Stimulated activated CD8-positive, alpha-beta memory T cell treated with anti-CD3 and anti-CD28 coated beads, Interleukin-7, amount 100 ng/mL, for 24 hours (primary cell): ENCODE measurements at places on chromosomes 12 and 14.

DNA sequence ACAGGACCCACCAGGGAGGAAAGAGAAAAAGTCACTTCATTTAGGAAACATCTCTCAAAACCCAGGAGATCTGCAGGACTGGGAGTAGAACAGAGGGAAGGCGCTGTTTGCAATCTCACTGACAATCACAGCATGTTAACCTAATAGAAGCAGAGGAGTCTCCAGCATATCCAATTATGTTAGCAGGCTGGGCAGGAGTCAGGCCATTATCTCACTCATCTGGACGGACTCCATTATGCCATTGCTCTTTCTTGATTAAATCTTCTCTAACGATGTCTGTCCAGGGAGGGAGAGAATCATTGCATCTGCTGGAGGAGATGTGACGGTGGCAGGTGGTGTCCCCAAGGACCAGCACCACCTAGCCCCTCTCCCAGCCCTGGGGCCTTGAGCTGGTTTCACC lies 203.8 kb upstream of the SFSWAP start:
- no peak for DNase-seq

GRCh38 chr14:61033054-61033453 lies 52.0 kb downstream of the SLC38A6 start:
- no peak for DNase-seq

- DNase-seq = no peak
These were observed 11.6 kb upstream of the FOXN3 start for GRCh38 chr14:89428546-89429198.

GRCh38 chr14:51014086-51014485 lies 69.8 kb upstream of the PYGL start:
- DNase-seq = no peak

- DNase-seq = no peak
These were observed 47.9 kb downstream of the CDK17 start for GRCh38 chr12:96352161-96352835.

- DNase-seq = no peak
These were observed 837.0 kb downstream of the GALC start for GRCh38 chr14:87155856-87156488.

DNA sequence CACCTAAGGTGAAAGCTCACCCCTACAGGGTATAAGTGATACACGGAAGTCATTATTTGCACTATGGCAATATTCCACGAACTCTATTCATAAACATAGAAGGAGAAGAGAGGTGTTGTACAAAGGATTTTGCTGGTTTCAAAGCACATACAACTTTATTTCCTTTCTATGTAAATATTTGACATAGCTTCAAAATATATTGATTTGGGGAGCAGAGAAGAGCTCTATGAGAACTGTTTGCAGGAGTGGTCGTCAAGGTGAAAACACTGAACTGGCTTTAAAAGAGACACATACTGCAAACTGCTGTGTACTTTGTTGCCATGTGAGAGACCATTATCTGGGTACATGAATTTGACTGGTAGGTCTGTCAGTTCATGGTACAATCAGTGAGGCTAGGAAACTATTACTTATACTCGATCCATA lies 16.7 kb downstream of the CNIH1 start:
- no peak for DNase-seq

GRCh38 chr12:3718100-3718499 lies 34.8 kb downstream of the CRACR2A start:
- DNase-seq = no peak

DNA sequence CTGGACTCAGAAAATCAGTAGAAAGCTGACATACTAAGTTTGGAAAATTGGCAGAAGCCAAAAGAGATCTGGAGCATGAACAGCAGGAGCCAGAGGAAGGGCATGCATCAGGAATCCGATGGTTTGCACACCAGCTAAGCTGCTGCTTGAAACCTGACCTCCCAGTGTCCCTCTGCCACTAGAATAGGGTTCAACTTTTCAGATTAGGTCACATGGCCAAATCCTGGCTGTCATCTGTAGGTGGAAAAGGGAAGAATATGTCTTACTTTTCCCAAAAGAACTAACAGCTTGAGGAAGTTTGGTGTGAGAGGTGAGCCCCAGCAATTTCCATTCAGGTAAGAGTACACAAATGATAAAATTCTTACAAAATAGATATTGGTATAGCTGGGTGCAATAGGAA lies 732.6 kb downstream of the RERGL start:
- DNase-seq = no peak

DNA sequence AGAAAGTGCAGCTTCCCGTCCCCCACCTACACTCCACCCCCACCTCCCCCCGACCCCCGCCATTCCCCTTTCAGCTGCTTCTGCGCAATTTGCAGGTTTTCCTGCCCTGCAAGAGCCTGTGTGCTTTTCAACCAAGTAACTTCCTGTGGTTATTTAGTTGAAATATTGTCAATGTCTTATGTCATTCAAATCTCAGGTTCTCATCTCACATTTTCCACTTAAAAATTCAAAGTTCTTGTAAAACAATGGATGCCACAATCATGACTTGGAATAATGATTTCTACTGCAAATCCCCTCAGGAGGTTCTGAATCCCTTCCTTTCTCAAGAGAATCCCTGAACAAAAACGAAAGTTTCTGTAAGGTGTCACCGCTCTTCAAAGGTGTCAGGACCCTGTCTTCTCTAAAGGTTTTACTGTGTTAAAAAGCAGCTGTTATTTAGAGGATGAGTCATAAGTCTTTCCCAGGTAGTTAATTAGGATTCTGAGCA lies 31.6 kb downstream of the WBP11 start:
- DNase-seq = no peak

GRCh38 chr12:124491310-124491709 lies 76.1 kb downstream of the NCOR2 start:
- no peak for DNase-seq

- DNase-seq = no peak
These were observed 7.1 kb upstream of the OAS2 start for GRCh38 chr12:112971248-112971647.

DNA sequence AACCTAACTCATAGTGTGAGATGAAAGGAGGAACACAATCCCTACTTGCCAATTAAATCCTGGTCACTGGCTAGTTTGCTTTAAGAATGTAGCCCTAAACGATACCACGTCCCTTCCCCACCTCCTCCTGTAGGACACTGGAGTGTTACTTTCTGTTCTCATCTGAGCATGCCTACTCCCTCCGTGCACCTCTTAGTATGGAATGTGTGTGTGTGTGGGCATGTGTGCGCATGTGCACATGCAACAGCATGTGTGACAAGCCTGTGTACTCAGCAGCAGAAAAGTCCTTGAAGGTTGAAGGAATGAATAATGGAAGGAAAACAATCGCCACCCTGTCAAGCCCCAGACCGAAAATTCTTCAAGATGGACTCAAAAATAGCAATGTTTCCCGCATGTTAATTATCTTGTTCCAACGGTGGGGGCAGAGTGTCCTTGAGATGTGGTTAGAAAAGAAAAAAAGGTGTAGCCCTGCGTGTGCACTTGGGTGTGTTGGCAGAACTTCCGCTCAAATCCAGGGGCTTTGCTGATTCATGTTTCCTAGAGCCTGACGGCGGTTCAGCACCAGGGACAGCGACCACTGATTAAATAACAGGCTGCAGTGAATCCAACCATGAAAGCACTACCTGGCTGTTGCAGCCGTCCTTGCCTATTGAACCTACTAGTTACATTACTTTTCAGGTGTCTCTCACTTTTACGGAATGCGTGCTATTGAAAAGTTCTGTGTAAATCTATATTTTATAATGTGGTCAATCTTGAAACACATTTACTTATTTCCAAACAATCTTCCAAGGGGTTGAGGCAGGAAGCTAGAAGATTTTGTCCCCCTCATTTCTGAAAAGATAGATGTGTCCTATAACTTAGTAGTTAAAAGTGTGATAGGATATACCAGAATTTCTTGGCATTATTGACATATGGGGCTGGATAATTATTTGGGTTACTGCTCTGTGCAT lies 79.8 kb downstream of the SRRM4 start:
- DNase-seq = no peak

DNA sequence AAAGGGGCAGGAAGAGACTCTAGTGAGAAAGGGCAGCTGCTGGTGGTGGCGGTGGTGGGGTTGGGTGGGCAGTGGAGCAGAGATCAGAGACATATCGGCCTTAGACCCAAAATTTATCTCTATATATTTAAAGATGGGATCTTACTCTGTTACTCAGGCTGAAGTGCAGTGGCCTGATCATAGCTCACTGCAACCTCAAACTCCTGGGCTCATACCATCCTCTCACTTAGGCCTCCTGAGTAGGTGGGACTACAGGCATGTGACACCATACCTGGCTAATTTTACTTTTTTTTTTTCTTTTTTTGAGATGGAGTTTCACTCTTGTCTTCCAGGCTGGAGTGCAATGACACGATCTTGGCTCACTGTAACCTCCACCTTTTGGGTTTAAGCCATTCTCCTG lies 18.6 kb upstream of the ITGA5 start:
- no peak for DNase-seq

DNA sequence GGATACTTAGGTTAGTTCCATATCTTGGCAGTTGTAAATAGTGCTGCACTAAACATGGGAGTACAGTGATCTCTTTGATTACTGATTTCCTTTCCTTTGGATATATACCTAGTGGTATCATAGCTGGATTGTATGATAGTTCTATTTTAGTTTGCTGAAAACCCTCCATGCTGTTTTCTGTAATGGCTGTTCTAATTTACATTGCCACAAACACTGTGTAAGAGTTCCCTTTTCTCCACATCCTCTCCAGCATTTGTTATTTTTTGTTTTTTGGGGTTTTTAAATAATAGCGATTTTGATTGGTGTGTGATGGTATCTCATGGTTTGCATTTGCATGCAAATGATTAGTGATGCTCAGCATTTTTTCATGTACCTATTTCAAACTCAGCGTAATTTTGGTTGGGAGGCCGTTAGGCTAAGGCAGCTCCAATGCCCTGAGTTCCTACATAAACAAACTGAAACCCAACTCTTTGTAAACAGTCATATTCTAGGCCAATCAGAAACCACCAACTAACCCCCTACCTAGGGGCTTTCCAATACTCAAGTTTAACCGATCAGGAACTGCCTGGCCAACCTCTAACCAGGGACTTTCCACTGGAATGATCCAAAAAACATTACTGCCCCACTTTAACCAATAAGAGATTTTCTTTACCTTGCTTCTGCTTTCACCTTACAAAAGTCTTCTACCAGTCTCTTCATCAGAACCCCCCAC lies 171.6 kb downstream of the FBXL14 start:
- DNase-seq = no peak

- DNase-seq = no peak
These were observed 59.8 kb upstream of the RBM19 start for GRCh38 chr12:114025935-114026334.

GRCh38 chr12:6116471-6117021 lies 7.9 kb downstream of the VWF start:
- DNase-seq = no peak

- no peak for DNase-seq
These were observed 5.3 kb upstream of the HNF1A start for GRCh38 chr12:120972870-120973543.

- no peak for DNase-seq
These were observed 120.5 kb downstream of the KCNMB4 start for GRCh38 chr12:70486588-70486987.

- DNase-seq = no peak
These were observed 31.0 kb downstream of the PEBP1 start for GRCh38 chr12:118166946-118167345.

DNA sequence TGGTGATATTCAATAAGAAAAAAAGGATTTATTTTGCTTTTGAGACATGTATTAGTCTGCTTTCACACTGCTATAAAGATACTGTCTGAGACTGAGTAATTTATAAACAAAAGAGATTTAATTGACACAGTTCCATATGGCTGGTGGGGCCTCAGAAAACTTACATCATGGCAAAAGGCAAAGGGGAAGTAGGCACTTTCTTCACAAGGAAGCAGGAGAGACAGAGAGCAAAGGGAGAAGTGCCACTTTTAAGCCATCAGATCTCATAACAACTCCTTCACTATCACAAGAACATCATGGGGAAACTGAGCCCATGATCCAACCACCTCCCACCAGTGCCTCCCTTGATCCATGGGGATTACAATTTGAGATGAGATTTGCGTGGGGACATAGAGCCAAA lies 43.9 kb downstream of the BHLHE41 start:
- no peak for DNase-seq

- no peak for DNase-seq
These were observed 617.4 kb upstream of the LRFN5 start for GRCh38 chr14:40989260-40989659.

DNA sequence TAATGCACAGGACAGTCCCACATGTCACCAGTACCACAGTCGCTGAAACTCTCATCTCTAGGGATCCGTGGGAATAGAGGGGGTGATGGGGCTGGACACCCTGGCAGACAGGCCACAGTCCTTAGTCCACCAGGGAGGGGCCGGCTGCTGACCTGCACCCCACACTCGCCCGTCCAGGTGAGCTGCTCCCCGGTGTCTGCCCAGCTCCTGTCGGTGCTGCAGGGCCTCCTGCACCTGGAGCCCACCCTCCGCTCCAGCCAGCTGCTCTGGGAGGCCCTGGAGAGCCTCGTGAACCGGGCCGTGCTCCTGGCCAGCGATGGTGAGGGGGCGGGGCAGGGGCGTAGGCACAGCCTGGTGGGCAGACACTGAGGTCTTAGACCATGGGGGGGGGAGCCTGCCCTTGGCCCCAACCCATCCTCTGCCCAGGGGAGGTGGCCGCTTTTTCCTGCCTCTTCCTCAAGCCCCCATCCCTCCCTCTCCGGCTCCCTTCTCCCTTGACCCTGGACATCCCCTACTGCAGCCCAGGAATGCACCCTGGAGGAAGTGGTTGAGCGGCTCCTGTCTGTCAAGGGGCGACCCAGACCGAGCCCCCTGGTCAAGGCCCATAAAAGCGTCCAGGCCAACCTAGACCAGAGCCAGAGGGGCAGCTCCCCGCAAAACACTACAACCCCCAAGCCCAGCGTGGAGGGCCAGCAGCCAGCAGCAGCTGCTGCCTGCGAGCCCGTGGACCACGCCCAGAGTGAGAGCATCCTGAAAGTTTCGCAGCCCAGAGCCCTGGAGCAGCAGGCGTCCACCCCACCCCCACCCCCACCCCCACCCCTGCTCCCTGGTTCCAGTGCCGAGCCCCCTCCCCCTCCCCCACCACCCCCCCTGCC lies 17.1 kb upstream of the ADSS1 start:
- no peak for DNase-seq

GRCh38 chr14:65906344-65906743 lies 493.8 kb downstream of the FUT8 start:
- no peak for DNase-seq

DNA sequence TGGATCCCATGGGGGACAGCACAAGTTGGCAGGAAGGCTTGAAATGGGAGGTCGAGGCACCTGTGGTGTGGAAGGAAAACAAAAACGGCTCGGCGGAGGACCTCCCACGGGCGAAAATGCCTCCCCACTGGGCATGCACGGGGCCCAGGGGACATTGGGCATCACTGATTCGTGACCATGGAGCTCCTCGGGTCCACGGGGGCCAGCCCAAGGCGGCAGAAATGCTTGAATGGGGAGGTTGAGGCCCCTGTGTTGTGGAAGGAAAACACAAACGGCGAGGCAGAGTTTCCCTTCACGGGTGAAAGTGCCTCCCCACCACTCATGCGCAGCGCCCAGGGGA lies 376.0 kb downstream of the ALG10 start:
- DNase-seq = no peak

GRCh38 chr12:10829994-10830393 lies 3.8 kb upstream of the TAS2R10 start:
- DNase-seq = no peak
